Stimulated activated CD8-positive, alpha-beta memory T cell treated with anti-CD3 and anti-CD28 coated beads, Interleukin-4, amount 100 ng/mL, for 4 hours (primary cell): ENCODE measurements at places on chromosomes 5 and 9.

GRCh38 chr5:110094109-110094508, 404.4 kb downstream of the MAN2A1 start:
- no peak for DNase-seq

DNA sequence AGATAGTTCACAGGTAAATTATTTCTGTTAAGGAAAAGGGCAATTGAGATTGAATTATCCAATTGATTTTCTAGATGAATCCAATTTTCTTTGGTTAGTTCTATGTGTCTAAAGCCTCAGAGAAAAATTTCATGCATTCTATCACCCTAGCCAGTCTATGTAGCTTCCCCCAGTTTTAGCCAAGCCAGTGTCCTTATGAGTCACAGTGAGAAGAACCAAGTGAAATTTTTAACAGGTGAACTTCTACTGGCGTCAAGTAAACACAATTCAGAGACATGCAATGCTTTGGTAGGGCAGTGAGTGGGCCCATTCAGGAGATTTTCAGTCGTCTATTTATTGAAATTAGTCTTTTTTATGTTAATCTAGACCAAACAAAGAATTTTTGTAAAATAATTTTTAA, 1077.4 kb upstream of the ARRDC3 start:
- DNase-seq = no peak

DNA sequence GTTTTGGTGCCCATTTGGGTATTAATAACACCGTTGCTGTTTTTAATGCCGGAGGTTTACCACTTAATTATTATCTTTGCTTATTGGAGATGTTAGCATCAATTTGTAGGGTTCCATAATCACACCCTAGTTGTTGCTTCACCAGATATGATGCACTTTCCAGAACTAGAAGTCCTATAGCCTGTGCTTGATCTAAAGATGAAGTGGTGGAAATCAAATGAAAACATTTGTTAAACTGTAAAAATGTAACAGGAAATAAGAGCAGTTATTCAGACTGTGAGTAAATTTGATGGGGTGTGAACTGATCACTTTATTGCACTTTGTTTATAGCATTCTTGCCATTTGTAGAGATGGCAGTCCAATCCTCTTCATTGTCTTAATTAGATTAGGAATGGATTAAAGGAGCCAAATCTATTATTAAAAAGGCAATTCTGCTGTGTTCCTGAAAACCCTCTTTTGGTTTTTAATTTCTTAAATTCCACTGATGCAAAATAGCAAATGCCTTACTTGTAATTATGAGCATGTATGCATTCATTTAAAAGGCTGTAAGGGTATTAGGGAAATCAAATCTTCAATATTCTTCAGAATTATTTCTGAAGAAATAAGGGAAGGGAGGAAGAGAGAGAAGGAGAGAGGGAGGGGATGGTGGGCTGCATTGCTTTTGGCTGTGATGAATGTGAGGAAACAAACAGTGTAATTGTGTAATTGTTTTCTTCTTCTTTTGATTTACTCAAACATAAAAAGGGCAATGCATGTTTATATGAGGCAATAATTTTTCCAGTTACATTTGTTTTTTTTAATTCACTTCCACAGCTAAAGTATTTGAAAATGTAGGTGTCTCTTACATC, 675.2 kb upstream of the WWC1 start:
- no peak for DNase-seq

DNA sequence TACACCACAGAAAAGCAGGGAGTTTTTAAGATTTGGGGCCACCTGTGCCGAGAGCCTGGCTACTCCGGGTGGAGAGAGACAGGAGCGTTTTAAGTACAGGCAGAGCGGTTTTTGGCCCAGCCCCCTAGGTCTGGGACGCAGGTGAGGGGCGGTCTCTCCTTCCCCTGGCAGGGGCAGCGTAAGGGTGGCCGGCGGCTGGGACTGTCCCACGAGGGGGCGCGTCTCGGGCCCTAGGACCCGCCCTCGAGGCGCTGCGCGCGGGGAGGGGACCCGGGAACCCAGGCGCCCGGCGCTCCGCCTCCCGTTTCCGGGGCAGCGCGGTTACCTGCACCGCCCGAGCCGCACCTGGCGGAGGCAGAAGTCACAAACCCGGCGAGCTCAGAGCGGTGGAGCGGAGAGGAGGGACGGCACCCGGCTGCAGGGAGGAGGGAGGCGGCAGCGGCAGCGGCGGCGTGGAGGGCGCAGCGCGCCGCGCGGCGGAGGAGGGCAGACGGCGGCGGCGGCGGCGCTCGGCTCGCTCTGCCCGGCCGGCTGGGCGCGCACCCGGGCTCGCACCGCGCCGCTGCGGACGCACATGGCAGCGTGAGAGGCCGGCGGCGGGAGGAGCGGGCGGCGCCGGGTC, at the start of gene WWC1:
WWC1 (plus strand) TSS at position 304 of the 622 bp plus-strand sequence. CDS start 508 bp downstream, outside the sequence.
- DNase-seq = no peak

DNA sequence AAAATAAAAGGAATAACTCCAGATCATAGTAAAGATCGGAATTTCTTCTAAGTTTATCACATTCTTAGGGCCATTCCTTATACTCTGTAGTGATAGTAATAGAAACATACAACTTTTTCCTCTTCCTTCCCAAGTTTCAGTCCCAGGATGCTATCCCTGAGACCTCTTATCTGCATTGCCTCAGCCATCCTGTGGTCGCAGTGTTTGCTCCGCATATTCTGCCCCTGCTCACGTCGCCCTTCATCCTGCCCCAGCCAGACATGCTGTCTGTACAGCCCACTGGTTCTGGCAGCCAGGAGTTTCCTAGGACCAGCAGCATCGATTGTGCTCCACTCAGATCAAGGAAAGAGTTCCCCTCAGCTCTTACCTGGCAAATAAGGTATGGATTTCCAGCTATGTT, 132.7 kb upstream of the ERCC6L2 start:
- DNase-seq = no peak

- no peak for DNase-seq
Measured at GRCh38 chr5:101278917-101279316, 375.8 kb upstream of the ST8SIA4 start.

- no peak for DNase-seq
Measured at GRCh38 chr5:104265531-104266140, 703.0 kb upstream of the NUDT12 start.

DNA sequence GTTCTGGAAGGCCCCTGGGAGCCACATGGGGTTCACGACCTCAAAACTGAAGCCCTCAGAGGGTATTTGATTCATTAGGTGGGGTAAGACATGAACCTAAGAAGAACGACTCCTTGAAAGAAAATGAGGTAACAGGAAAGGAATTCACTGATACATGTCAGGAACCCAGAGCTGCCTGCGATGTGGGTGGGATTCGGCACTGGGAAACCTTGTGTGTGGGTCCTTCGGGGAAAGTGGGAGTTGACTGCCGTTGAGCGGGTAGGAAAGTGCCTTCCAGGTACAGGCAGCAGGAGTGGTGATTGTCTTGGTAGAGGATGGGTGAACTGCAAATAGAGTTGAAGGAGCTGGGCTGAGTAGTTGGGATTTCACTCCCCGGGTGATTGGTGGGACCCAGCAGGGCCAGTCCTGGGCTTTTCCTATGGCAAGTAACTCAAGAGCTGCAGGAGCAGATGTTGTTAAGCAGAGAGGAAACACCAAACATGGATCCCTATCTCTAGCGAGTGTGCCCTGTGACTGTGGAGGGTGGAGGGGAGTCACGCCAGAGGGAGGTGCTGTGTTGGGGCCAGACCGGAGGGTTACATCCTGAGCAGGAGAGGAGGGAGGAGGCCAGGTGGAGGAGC, 30.8 kb downstream of the ANKRD33B start:
- DNase-seq = no peak

- DNase-seq = no peak
Measured at GRCh38 chr5:173163219-173163618, 18.9 kb downstream of the BNIP1 start.

GRCh38 chr5:40484495-40484894, 195.2 kb upstream of the PTGER4 start:
- no peak for DNase-seq

- no peak for DNase-seq
Measured at GRCh38 chr5:151706906-151707305, 20.2 kb upstream of the SPARC start.

- DNase-seq = no peak
Measured at GRCh38 chr9:133566382-133566781, 31.9 kb downstream of the ADAMTSL2 start.

DNA sequence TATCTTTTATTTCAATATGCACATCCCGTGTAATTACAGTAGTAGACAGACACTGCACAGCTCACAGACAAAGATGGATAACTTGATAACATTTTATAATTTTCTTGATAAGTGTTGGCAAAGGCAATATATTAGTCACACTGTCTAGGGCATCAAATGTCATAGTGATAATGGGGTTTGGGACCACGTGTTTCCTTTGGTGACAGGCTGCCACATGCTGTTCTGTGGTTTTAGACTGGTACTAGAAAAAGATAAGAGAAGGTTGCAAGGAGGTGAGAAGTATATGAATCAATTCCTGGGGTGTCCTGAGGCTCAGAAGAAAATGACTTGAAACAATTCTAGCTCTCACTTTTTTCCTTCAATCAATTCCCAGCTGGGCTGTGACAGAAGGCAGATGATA, 258.8 kb upstream of the CHD1 start:
- no peak for DNase-seq

DNA sequence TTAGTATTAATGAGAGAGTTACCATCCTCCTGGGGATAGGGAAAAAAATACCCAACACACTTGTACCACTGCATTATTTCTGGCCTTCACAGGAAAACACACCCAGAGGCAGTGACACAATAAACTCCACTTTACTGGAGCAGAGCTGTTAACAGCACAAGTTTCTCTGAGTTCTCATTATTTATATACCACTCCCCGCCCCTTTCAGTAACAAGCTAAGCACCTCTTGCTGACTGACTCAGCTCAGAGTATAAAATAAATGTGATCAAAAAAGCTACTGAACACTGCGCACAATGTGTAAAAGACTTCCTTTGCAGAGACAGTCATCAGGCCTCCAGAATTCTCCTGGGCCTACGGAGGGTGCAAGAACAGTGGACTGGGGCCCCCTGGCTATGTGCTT, 21.6 kb downstream of the KLF9 start:
- no peak for DNase-seq

DNA sequence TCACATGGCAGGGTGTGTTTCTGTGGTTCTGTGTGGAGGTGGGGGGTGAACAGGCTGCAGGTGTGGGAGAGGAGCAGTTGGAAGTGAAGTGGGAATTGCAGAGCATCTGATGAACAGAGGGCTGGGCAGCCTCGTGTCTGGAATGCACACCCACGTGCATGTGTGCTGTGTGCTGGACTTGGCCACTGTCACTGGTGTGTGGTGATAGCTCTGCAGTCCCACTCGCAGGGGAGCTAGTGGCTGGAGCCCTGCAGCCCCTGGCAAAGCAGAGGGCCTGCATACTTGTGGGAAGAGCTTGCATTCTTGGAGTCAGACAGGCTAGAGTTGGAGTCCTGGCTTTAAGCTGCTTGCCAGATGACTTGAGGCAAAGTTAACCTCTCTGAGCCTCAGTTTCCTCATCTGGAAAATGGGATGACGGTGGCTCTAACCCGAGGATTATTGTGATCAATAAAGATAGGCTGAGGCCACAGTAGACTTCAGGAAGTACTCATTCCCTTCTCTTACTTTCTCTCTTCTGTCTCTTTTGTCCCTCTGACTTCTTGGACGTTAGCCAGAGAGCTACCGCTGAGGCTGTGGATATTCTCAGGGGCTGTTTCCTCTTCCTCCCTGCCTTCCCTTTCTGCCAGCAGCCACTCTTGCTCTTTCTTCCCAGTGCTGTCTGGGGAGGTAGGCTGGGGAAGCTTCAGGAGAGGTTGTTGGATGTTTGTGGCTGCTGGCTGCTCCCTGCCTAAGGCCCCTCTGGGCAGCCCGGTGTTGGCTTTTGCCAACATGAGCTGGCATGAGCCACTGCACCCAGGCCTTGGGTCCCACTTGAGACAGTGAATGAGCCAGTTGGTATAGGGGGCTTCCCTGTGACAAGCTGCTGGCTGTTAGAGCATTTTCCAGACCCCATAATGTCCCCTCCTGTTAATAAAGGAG, 18.3 kb downstream of the PSAT1 start:
- no peak for DNase-seq

GRCh38 chr5:62142351-62142750, 163.7 kb upstream of the KIF2A start:
- no peak for DNase-seq

DNA sequence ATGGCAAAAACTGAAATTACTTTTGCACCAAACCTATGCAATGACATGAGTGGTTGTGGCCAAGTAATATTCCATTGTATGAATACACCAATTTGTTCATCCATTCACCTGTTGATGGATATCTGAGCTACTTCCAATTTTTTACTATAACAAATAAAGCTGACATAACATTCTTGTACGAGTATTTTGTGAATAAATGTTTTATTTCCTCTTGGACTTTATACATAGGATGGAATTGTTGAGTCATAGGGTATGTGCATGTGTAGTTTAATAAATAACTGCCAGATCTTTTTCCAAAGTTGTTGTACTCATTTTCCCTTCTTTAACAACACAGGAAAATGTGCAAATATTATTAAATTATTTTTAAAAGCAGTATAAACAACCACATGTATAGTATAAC, 146.1 kb upstream of the ZNF462 start:
- no peak for DNase-seq

DNA sequence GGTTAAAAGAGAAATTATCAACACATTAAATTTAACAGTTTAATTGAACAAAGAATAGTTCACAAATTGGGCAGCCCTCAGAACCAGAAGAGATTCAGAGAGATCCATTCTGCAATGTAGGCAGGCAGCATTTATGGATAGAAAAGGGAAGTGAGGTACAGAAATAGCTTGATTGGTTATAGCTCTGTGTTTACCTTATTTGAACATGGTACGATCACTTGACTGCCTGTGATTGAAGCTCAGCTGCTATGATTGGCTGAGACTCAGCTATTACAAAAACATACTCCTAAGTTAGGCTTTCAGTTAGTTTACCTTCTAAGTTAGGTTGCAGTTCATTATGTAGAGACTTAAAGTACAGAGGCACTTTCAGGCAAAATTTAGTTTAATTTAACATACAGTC, 7.3 kb downstream of the CNTRL start:
- no peak for DNase-seq

DNA sequence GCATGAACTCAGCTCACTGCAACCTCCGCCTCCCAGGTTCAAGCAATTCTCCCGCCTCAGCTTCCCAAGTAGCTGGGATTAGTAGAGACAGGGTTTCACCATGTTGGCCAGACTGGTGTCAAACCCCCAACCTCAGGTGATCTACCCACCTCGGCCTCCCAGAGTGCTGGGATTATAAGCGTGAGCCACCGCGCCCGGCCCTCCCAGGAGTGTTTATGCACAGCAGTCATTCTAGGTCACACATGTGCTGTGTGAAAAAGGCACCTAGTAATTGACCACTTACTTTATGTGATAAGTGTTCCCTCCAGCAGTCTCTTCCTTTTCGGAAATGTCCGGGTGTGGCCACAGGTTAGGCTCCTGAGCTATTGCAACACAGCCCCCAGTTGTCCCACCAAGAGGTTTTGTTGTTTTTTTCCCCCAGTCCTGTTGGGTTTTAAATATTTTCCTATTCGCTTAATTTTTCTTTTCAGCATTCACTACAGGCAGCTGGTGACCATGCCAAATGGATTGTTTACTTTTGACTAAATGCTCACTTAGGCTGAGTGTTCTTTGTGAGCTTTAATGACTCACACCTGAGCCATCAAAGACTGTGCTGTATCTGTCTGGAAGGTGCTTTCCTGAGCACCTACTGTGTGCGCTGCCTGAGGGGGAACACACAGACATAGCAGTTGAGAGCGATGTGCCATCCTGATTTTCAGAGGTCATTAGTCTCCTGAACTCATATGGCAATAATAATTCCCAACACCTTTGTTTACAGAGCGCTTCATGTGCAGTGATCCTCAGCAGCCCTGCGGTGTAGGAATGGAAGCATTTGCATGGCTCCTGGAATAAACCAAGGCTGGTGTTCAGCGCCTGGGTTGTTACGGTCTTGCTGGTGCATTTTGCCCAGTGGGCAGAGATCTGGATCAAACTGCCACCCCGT, 94.3 kb downstream of the MVB12B start:
- no peak for DNase-seq

- DNase-seq = no peak
Measured at GRCh38 chr9:93094658-93095204, 1.3 kb upstream of the CARD19 start.
